Transverse colon (tissue), 4 donors: ENCODE measurements at places on chromosomes 7 and 10.

DNA sequence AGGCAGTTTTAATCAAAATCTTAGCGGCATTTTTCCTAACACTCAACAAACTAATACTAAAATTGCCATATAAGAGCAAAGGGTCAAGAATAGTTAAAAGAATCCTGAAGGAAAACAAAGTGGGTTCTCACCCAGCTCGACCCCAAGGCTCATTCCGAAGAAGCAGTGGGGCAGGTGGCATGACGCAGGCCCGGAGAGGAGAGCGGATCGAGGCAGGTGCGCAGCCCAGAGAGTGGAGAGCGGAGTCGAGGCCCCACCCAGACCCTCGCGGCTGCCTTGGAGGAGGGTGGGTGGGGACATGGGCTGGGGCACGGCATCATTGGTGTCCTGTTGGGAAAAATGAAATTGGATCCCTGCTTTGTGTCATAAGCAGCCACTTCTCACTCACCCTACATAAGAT, 109.8 kb downstream of the INPP5A start:
- H3K27me3 ChIP-seq = no peaks in the 10 kb centered on the region
- H3K36me3 ChIP-seq = no peaks in the 10 kb centered on the region
- no peak overlapping the region for H3K4me3 ChIP-seq
- H3K4me1 ChIP-seq = no peaks in the 10 kb centered on the region
- H3K27ac ChIP-seq = no peak overlapping the region
- DNase-seq = no peak

GRCh38 chr10:75765789-75766096, 334.3 kb downstream of the LRMDA start:
- H3K27me3 ChIP-seq = no peaks in the 10 kb centered on the region
- H3K36me3 ChIP-seq = no peaks in the 10 kb centered on the region
- H3K4me1 ChIP-seq = no peaks in the 10 kb centered on the region
- no peak overlapping the region for H3K4me3 ChIP-seq
- H3K27ac ChIP-seq = no peak overlapping the region
- DNase-seq = no peak

- no peak overlapping the region for H3K27ac ChIP-seq
- peaks cover 10% of the 10 kb centered on the region for H3K4me1 ChIP-seq
- no peaks in the 10 kb centered on the region for H3K27me3 ChIP-seq
- no peak overlapping the region for H3K4me3 ChIP-seq
Measured at GRCh38 chr10:16814012-16814411, 3.2 kb downstream of the RSU1 start.

- no peaks in the 10 kb centered on the region for H3K4me1 ChIP-seq
- H3K27me3 ChIP-seq = no peaks in the 10 kb centered on the region
- no peaks in the 10 kb centered on the region for H3K36me3 ChIP-seq
- DNase-seq = no peak
Measured at GRCh38 chr7:2592375-2592865, 33.6 kb downstream of the IQCE start.

GRCh38 chr10:34477249-34477648, 337.8 kb downstream of the PARD3 start:
- no peak overlapping the region for H3K4me3 ChIP-seq
- peaks cover 4% of the 10 kb centered on the region for H3K4me1 ChIP-seq
- H3K36me3 ChIP-seq = no peaks in the 10 kb centered on the region
- no peaks in the 10 kb centered on the region for H3K27me3 ChIP-seq
- DNase-seq = no peak
